ENCODE measurements at places on chromosomes 1 and 21.

GRCh38 chr1:9993561-9994075 lies 3.4 kb upstream of the RBP7 start:
- no peak for DNase-seq

DNA sequence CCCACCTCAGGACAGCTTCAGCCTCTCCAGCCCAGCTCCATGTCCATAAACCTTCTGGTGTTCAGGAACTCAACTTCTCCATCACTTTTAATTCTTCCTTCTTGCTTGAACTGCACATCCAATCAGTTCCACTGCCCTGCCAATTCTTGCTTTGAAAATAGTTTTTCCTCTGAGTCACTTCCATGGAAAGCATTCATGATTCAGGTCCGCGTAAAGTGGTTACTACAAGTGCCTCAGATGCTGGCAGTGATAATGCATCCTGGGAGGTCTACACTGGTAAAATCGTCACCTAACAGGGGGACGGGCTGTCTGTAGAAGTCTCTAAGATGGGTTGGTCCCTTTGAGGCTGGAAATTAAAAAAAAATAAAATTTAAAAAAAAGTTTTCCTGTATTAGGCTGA lies 25.9 kb upstream of the RCAN1 start:
- DNase-seq = no peak

GRCh38 chr1:24438423-24438901 lies 22.9 kb downstream of the NIPAL3 start:
- no peak for DNase-seq

GRCh38 chr1:114558544-114558943 lies 22.9 kb downstream of the BCAS2 start:
- no peak for DNase-seq

DNA sequence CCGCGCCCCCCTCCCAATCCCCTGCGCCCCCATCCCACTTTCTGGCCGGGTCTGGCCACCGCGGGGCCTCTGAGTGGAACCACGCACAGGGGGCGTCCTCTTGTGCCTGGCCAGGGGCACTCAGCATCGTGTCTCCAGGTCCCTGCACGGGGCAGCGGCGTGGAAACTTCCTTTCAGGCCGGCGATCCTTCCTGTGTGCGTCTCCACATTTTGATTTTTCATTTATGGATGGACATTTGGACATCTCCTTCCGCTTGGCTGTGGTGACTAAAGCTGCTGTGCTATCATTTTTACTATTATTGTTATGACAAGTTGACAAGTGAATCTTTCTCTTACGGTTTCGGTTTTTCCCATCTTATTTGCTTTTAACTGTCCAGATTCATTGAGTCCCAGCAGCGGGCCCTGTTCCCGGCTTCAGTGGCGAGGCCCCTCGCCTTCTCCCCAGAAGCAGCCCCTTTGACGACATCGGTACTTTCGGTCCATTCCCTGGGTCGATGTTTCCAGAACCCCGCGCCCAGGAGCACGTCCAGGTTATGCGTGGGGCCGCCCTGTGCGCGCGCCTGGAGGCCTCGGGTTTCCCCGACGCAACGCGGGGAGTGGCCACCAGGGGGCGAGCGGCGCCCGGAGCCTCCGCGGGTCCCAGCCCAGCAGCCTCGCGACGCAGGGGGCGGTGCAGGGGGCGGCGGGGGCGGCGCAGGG lies 12.4 kb upstream of the SLC19A1 start:
- peak; percentile 12 for DNase-seq

DNA sequence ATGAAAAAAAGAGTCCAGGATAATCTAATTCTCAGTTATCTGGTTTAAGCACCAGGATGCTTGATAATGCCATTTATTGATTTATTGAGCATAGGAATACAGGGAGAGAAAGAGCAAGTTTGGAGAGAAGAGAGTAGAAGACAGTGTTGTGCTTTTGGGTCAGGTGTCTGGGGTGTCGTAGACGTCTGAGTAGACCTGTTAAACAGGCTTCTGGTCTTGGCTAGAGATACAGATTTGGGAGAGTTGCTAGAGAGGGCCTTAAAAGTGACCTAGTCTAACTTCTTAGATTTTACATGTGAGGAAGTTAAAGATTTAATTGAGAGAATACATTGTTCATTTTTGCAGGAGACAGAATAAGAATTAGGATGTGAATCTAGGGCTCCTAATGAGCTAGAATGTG lies 34.3 kb downstream of the CNST start:
- no peak for DNase-seq

GRCh38 chr1:118136187-118136941 lies 48.7 kb downstream of the SPAG17 start:
- DNase-seq = no peak

GRCh38 chr1:1183833-1184775 lies 10.4 kb downstream of the TTLL10 start:
- no peak for DNase-seq

DNA sequence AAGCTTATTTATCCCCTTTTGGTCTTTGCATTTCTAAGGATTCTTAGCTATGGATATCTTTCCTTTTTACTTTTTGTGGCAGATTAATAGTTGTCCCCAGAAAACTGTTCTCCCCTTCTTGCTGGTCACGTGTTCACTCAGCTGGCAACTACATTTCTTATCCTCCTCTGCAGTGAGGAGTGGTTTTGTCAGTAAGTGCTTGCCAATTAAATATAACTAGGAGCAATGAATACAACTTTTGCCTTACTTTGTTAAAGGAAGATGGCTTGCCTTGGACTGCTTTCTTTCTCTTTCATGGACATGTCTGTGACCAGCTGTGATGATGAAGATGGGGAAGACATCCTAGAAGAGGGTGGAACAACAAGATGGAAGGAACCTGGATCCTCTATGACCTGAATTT lies 15.6 kb upstream of the ALG14 start:
- no peak for DNase-seq

- DNase-seq = peak; percentile 2
Observed at GRCh38 chr1:60149251-60149650, 75.7 kb upstream of the C1orf87 start.

- no peak for DNase-seq
Observed at GRCh38 chr1:201095581-201095980, 16.6 kb downstream of the CACNA1S start.

DNA sequence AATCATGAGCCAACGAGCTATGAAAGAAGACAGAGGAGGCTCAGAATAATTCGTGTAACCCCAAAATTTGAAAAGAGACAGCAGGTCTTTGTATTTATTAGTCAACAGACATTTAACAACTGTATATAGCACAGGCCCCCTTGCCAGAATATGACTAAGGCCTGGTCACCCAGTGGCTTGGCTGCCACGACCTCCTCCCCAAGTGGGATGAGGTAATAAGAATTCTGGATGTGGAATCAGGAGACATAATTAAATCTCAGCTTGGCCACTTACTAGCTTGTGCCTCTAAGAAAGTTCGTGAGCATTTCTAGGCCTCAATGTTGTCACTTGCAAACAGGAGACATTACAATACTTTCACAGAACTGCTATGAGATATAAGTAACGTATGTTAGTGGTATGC lies 134.2 kb upstream of the TNFSF4 start:
- DNase-seq = no peak

DNA sequence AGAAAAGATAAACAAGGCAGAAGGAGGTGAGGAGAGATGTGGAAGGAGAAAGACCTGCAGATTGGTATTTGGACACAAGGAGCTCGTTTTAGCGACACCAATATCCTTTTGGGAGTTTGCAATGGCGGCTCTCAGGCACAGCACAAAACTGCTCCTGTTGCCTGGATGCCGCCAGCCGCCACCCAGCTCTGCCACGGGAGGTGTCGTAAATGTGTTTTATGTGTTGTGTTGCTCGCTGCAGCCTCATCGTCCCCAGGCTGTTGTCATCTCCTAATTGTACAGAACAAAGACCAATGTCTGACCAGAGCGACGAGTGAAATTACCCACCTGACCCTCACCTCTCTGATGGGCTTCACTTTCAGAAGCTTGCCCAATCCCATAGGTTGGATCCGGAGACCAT lies 96.6 kb upstream of the ZNF281 start:
- DNase-seq = no peak

DNA sequence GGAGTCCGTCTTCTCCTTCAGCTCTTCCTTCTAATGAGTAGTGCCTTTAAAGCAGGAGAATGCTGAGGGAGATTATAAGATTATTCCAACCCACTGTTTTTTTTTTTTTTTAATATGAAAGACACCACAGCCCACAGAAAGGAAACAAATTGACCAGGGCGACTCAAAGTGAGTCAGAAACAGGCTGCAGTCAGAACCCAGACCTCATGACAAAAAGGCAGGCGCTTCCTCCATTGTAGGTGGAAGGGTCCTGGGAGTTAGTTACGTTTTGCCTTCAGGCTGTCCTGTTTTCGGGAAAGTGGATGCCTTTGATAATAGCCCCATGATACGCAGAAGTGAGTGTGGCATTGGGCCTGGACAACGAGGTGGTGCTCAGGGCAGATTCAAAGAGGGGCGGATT lies 21.0 kb downstream of the PLXNA2 start:
- DNase-seq = no peak

- DNase-seq = no peak
Observed at GRCh38 chr1:241253471-241253870, 103.5 kb downstream of the RGS7 start.

- DNase-seq = no peak
Observed at GRCh38 chr1:74716822-74717221, 16.0 kb downstream of the CRYZ start.

DNA sequence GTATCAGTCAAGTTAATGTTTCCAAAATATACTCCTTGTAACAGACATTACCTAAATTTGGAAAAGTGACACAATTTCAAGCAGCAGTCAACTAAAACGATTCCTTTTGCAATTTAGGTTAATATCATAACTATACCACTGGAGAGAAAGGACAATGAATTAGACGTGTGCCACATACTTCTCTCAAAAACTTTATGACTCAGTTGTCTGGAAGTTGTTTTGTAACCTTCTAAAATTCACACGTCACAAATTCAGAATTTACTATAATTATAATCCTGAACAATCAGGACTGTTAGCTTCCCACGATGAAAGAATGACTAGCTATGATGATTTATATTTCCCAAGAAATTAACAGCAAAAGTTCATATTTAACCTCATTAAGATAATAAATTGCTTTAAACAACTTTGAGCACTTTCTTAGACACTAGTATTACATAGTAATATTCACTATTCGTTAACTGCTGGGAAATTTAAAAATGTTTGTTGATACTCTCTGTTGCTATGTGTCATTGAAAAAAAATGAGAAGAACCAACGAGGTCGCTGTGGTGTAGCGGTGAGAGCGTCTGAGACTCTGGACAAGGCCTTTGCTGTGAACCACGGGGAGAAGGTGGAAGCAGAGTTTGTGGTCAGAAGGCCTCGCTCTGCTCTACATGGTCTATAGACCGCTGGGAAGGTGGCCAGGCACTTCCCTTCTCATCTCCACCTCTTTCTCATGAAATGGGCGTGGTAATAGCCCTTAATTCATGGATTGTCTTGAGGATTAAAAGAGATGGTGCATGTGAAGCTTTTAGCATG lies 27.9 kb upstream of the BATF3 start:
- no peak for DNase-seq

DNA sequence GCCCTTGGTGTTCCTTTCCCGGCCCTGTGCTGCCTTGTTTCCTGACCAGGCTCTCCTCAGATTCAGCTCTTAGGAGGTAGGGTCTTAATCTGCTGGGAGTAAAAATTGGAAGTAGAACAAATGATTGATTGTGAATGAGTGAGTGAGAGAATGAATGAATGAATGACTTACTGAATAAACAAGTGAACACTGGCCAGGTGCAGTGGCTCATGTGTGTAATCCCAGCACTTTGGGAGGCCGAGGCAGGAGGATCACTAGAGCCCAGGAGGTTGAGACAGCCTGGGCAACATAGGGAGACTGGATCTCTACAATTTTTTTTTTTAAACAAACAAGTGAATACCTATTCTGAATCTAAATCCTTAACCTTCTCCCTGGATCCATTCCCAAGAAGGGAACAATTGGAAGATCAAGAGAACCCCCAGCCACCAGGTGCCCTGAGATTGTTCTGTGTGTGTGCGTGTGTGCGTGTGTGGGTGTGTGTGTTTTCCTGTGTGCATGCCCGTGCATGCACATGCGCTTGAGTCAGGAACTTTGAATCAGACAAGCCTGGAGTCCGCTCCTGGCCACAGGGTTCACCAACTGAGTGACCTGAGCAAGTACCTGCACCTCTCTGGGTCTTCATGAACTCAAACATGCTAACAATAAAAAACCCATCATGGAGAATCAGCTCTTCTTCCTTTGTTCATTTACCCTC lies 24.3 kb upstream of the CITED4 start:
- no peak for DNase-seq

- DNase-seq = no peak
Observed at GRCh38 chr1:21550097-21550496, 40.9 kb downstream of the ALPL start.

- DNase-seq = no peak
Observed at GRCh38 chr21:14513804-14514203, 32.3 kb downstream of the SAMSN1 start.

- no peak for DNase-seq
Observed at GRCh38 chr1:67846538-67846937, 13.3 kb upstream of the GNG12 start.

GRCh38 chr1:236150311-236150955 lies 8.1 kb downstream of the GPR137B start:
- no peak for DNase-seq

DNA sequence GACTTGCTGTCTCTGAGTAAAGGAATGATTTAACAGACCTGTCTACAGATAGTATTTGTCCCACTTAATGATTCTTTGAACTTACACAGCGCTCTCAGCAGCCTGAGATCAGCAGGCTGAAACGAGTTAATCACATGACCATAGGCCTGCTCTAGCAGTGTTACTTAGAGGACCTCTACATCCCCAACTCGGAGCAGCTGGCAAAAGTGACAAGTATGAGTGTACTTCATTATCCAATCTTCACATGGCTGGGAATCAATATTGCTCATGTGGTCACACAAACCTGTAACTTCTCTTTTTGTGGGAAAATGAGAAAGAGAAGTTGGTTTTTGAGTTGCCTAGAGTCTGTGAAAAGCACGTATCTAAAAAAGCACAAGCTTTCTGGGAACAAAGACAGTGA lies 11.4 kb upstream of the ATP13A2 start:
- DNase-seq = no peak

DNA sequence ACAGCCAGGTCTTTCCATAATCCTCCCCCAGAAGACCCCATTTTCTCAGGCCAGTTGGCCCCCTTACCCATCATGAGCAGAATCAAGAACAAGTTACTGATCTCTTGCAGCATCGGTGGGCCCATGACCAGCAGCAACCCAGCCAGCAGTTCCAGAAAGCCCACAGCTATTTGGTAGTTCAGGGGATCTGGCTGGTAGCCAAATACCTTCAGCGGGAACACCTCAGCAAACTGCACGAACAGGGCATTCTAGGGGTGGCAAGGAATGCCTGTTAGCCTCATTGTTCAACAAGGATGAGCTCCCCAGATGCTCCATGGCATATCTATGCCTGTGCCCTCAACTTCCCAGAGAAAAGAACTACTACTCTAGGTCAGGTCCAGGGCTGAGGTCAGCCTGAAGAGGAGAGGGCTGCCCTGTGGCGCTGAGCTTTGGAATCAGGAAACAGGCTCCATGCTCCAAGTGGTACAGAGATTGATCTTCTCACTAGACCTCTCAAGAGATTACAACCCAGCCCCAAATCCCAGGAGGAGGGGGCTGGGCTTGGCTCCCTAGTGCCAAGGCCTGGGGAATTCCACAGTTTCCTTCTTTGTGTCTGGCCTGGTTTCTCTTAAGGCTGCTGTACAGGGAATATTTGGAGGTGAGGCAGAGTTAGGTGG lies 1.3 kb downstream of the TMEM35B start:
- peak; percentile 2 for DNase-seq
